ENCODE measurements at places on chromosomes 6 and 20.
A peak's percentile ranks its signal among the peaks of the same experiment; 100 is the strongest.

DNA sequence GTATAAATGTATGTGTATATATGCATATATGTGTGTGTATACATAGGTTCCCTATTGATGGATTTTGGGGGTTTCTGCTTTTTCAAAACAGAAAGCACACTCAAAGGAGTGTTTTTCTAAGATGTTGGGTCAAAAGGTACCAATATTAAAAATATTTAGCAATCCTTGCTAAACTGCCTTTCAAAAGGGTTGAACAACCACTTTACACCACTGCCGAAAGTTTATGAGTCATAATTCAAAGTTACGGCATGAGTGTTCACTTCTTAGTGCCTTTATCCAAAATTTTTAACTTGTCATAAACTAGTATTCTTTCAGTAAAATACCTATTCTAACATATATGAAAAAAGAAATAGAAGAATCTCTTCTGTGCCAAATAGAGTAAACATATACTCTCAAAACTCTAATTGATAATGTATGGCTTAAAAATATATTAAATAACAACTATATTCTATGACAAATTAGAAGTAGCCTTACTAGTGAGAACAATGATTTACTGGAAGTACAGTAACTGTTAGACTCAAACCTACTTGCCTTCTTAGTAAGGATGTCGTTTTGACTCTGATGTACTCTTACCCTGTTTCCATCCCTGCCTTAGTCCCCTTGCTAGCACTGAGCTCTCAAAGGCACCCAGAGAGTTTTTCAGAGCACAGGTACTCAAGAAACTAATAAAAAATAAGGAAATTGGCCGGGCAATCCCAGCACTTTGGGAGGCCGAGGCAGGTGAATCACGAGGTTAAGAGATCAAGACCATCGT lies 136.1 kb downstream of the INSM1 start:
- no peak for DNase-seq

- DNase-seq = peak; percentile 51
Measured at GRCh38 chr6:45637611-45638257, 260.0 kb upstream of the SUPT3H start.

- no peak for DNase-seq
Measured at GRCh38 chr6:23277521-23278179, 708.3 kb downstream of the HDGFL1 start.

GRCh38 chr6:109447878-109448555 lies 7.5 kb downstream of the SMPD2 start:
- peak; percentile 22 for DNase-seq

GRCh38 chr20:53291548-53291947 lies 302.1 kb downstream of the ZNF217 start:
- no peak for DNase-seq

DNA sequence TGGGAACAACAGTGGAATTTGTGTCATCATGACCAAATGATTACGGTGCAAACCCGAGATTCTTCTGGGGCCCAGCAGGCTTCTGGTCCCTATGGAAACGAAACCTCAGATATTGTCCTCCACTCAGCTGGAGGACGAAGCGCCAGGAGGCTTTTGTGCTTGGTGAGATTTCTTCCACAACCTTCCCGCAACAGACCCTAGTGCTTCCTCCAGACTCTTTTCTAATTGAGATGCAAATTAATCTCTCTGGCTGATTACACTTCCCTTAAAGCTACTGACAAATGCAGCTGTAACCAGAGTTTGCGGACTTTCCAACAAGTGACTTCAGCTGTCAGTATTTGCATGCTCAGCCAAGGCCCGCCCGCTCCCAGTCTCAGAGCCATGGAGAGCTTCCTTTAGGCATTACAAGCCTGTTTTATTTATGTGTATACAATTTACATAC lies 96.0 kb downstream of the INSM1 start:
- peak; percentile 47 for DNase-seq

DNA sequence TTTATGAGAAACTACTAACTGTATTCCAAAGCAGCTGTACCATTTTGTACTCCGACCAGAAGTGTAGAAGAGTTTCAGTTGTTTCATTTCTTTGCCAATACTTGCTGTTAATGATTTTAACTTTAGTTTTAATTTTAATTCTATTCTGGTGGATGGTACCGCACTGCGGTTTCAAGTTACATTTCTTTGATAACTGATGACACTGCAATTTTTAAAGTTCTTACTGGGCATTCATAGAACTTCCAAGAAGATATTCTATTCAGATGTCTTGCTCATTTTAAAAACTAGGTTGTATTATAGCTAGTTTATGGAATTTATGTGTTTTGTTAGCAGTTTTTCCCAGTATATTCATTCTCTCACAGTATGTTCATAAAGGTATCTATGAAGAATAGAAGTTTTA lies 63.8 kb upstream of the LYRM2 start:
- DNase-seq = no peak

DNA sequence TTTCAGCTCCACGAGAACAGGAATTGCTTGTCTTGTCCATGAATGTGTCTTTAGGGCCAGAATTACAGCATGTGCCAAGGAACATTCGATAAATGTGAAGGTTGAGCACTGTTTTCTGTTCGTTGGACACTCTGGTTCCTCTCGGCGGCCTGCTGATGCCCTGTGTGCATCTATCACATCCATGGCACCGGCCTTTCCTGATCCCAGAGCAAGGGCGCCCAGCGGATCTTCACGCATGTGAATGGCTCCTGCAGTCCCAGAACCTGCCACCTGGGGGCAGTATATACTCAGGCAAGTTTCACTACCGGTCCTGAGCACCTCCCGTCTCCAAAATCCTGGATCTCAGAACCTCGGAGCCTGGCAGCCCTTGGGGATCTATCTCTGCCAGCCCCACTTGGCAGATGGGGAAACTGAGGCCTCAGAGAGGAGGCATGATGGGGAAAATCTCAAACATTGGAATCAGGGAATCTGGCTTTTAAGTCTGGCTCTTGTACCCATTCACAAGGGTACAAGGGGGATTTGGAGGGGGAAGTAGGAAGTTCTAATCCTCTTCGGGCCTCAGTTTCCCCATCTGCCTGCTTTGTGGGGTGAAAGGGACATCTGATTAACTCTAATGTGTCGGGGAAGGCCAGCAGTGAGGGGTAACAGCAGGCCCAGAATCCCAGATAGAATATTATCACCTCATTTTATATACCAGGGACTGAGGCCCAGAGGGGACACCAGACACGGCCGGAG lies 4.3 kb upstream of the CEBPB start:
- DNase-seq = peak; percentile 89

DNA sequence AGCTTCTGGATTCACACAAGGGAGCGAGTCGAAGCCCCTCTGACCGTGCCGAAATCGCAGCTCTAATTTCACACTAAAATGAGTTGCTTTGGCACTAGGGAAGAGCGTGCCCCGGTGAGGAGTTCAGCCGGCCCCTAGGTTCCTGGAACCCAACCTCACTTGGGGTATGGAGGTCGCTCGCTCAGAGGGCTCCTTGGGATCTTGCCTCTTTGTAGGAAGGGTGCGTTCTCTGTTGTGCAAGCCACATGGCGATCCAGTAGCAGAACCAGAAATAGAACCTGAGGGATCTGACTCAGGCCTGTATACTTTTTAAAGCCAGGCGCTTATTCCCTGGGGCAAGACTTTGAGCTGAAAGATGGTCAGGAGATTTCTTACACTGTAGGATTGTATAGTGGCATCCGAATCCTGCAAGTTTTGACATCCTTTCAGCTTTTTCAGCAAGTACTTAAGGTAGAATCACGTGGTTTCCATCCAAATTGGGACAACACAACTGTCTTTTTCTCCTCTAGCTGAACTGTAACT lies 861 bp upstream of the RALGAPA2 start:
- DNase-seq = no peak

DNA sequence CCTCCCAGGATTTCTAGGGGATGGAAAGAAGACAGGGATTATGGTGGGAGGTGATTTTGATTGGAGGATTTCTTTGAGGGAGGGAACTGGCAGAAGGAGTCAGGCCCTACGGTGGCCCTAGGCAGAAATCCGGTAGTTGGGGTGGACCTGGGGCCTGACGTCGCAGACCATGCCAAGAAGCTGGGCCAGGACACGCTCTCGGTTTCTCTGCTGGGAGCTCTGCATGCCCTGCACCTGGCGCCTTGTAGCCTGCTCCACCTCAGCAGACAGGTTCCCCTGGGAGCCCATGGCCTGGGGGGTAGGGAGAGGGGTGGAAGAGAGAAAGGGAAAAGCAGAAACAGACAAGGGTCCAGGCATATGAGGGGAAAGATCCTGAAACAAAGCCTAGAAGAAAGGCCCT lies 1.1 kb downstream of the ATP6V1G2 start:
- no peak for DNase-seq

- no peak for DNase-seq
Measured at GRCh38 chr6:144149558-144149893, 791 bp upstream of the STX11 start.

DNA sequence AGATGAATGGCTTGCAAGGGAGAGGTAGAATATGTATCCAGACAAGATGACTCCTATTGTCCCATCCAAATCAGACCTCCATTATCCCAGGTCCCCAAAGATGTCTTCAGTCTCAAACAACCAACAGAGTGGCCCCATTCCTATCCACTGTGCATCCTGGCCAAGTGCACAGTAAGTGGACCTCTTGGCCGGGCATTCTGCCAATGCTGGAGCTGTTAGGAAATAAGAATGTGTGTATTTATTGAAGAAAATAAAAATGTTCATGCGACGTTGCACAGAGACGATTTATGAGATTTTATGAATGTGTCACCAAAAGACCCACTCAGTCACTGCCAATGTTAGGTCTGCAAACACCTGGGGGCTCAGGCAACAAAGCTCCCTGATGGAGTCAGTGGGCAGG lies 196.0 kb downstream of the MAFB start:
- peak; percentile 92 for DNase-seq

- DNase-seq = no peak
Measured at GRCh38 chr20:12638633-12639312, 370.0 kb upstream of the SPTLC3 start.

DNA sequence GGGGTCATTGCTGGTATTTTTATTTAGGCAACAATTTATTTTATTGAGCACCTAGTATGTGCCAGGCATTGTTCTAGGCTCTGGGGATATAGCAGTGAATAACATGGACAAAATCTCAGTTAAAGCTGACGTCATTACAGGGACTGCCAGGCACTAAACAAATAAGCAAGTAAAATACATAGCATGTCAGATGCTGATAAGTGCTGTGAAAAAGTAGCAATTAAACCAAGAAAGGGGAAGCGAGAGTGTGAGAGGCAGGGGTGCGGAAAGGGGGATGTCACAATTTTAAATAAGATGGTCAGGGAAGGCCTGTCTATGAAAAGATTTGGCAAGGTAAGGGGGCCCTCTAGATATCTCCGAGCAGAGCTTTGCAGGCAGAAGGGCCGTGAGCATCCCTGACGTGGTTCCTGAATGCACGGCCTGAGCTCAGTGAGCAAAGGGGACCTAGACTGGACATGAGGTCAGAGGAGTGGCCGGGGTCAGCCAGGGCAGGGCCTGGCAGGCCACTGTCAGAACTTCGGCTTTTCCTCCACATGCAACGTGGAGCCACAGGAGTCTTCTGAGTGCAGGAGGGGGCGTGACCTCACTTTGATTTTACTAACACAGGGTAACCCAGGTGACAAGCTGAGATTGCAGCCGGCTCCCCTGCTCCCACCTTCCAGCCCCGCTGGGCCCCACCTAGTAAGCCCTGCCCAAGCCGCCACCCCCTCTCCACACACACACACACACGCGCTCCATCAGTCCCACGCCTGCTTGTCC lies 24.2 kb upstream of the SIRPA start:
- DNase-seq = no peak

DNA sequence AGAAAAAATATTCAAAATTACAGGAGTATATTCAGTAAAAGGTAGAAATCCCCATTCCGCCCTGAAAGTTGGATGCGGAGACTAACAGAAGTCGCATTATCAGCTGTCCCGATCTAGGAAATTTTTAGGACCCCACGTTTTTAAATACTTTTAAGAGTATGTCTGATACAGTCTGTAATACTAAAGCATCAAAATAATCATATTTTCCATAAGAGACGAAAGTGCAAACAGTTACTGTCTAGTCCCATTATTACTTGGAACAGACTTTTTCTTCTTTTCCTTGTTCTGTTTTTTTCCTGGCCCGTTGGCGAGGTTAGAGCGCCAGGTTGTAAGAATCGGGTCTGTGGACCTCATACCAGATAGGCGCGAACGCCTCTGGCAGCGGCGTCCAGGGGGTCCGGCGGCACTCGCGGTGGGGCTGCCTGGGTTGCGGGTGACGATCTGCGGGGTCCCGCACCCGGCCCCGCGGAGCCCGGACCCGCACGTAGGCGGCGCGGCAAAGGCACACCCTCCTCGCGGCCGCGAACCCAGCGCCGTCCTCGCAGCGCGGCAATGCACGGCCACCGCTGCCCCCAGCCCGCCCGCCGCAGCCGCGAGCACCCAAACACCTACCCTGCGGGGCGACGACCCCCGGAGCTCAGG lies 460 bp downstream of the PLAGL1 start:
- no peak for DNase-seq

DNA sequence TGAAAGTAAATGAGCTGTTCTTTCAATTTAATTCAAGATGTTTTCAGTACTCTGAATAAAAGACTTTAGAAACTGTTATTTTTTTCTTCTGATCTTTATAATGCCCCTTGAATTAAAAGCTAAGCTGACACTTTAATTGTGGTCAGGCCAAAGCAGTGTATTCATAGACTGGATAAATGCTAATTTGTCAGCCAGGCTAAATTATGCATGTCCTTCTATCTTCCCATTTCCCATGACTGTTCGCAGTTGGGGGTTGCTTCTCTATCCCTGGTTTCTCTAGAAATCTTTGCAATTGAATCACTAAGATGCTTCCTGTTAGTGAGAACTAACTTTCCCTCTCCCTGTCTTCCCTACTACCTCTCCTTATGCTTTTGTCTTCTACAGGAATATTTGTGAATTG lies 396.2 kb downstream of the RFPL4B start:
- DNase-seq = no peak

DNA sequence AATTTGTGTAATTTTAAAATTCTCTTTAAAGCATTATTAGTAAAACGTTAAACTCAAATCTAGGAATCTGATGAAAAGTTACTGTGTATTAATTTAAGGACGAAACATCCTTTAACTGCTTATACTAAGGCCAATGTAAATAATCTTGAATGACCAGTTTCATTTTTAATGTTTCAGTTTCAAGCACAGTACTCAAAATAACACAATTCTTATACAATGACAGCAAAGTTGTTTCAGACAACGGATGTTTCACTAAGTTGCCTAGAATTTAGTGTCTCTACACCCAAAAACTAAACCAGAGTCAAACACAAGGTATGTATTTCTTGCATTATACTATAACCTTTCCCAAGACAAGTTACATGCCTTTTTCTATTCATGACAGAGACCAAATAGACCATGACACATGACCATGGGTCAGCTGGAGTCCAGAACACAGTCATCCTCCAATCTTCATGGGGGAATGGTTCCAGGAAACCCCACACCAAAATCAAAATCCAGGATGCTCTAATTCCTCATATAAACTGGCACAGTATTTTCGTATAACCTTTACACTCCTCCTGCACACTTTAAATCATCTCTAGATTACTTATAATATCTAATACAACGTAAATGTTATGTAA lies 7.7 kb downstream of the PHIP start:
- DNase-seq = peak; percentile 38

Measured in choroid plexus epithelial cell (primary cell).